ENCODE measurements at places on chromosomes 3 and 15. TPM values are rescaled to one million over a fixed set of nuclear protein-coding genes. Genes with fewer than 3 reads are reported as not detected.

Gene VILL
- 5.3 TPM for polyA plus RNA-seq

DNA sequence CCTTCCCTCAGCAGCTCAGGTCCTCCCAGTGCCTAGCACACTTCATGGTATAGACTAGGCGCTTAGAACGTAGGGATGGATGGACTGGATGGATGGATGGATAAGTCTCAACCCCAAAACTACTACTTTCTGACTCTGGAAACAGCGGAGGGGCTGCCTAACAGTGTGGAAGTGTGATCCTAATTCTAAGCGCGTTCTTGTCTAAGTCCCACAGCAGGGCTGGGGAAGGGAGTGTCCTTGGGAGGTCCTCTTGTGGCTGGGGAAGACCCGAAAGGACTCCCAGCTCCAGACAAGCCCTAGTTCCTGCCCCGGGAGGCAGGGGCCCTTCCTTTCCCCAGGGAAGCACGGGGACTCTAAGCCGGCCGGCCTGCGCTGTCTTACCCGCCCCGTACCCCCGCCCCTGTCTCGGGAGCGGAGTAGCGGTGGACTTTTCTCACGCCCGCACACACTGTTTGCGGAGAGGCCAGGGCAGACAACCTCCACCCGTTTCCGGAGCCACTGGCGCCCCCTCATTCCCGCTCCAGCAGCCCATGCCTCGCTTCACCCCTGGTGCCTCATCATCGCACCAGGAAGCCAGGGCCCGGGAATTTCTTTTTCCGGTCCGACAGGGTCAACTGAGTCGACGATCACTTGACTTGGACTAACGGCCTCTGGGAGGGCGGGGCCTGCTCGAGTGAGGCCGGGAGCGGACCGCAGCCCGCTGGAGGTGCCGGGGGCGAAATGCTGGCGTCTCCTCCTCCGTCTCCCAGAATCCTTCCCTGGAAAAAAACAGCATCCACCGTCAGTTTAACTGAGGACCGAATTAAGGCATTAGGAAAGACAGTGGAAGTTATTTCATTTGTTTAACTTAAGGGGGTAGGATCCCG is 133.3 kb downstream of the TBC1D2B start:
- peak; percentile 16 for DNase-seq

- DNase-seq, result peak; percentile 85
These were observed 29.5 kb downstream of the CLEC3B start for GRCh38 chr3:45055411-45056143.

DNA sequence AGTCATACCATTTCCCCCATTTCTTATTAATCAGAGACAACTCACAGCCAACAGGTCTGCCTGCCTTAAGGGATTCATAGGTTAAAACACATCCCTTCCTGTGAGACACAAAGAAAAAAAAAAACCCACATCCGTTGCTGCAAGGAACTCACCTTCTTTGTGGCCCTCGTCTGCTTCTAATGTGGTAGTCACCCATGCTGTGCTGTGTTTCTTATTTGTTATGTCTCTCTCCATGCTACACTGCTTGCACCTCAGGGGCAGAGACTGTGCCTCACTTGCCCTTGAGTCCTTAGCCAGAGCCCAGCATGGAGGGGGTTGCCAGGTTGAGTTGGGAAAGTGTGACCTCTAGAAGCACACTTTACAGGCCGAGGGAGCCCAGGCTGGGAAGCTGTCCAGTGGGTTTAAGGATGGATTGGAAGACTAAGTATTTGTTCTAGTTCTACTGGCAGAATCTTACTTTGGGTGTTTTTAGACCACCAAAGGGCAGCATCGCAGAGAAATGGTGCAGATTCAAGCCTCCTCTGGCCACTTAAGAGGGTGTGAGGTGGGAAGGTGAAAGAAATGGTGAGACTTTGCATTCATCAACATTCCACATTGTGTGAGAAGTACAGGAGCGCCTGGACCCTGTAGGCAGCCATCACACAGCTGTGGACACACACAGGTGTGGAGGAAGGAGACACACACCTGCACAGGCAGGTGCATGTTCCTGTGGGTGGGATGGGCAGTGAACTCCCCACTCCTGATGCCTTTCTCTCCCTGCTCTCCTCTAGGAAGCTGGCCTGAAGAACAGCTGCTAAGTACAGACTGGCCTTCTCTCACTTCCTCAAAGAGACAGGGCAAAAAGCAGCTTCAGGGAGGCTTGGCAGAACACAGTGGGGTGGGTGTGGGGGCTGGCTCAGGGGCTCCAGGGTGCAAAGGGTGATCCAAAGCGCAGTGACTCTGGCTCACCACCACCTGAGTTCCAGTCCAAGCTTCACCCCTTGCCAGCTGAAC is 48.8 kb downstream of the GLB1 start:
- no peak for DNase-seq

Gene TIMP4
- polyA plus RNA-seq, result 3.6 TPM

Gene ARPP21
- polyA plus RNA-seq, result not detected

Gene CCR8
- not detected for polyA plus RNA-seq
